Globus pallidus (tissue), 1 donor: ENCODE measurements at places on chromosomes 11 and 22.
A peak's percentile ranks its signal among the peaks of the same experiment; 100 is the strongest.

DNA sequence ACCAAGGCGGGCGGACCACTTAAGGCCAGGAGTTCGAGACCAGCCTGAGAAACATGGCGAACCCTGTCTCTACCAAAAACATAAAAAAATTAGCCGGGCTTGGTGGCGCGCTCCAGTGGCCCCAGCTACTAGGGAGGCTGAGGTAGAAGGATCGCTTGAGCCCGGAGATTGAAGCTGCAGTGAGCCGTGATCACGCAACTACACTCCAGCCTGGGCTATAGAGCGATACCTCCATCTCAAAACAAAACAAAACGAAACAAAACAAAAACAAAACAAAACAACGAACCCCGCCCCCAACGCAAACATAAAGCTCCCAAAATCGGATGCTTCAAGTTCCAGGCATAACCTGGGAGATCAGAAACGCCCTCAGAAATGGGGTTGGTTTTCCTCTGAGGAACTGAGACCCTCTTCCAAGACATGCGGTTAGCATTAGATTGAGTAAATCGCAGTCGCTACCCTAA lies 564 bp downstream of the LRRC51 start:
- no peak for DNase-seq

- DNase-seq: no peak
These were observed 135.6 kb downstream of the SBF2 start for GRCh38 chr11:10158461-10158860.

- DNase-seq: no peak
These were observed 72.2 kb downstream of the PDHX start for GRCh38 chr11:34988294-34989255.

GRCh38 chr11:126917531-126918204 lies 82.9 kb downstream of the KIRREL3 start:
- no peak for DNase-seq

- DNase-seq: peak; percentile 69
These were observed 11.0 kb upstream of the PTPN5 start for GRCh38 chr11:18802381-18803257.

DNA sequence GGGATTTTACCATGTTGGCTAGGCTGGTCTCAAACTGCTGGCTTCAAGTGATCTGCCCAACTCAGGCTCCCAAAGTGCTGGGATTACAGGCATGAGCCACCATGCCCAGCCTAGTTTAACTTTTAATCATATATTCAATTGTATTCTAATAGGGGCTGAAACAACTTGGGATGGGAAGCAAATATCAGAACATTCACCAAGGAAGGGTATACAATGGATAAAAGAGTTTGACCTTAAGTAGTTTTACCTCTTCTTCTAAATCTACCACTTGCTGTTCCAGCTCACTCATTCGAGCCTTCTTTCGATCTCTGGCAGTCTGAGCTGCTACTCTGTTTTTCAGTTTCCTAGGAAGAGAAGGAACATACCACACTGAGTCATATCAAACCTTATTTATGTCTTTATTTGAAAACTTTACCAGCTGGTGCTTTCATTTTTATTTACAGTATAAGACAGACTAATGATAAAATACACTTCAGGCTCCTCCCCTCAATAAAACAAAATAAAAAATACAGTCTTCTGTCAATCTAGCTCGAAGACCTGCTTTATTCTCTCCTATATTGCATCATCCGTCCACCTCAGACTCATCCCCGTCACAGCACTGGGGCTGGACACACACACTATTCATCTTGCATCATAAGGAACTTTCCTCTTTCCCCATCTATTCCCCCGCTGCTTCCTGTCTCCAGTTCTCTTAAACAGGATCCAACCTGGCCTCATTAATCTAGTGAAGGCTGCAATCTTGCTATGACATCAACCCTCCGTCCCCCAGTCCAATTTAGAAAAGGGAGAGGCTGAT lies 1.4 kb downstream of the XBP1 start:
- DNase-seq: no peak

GRCh38 chr11:17572359-17572690 lies 25.3 kb downstream of the OTOG start:
- DNase-seq: no peak

DNA sequence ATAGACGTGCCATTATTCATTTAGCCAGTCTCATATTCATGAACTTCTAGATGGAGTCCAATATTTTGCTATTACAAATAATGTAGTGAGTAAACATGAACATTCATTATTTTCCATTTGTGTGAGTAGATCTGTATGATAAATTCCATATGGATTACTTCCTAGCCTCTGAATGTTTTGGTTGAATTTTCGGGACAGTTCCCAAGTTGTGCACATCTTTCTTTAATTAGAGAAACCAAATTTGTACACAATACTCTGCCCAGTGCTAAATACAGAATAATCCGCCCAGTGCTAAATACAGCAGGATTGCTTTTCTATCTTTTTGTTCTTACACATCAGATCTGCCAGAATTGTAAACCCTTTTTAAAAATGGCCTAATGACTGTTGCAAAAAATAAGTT lies 17.1 kb upstream of the APLP2 start:
- DNase-seq: no peak

- no peak for DNase-seq
These were observed 138.7 kb downstream of the TRIM29 start for GRCh38 chr11:119999220-119999619.

DNA sequence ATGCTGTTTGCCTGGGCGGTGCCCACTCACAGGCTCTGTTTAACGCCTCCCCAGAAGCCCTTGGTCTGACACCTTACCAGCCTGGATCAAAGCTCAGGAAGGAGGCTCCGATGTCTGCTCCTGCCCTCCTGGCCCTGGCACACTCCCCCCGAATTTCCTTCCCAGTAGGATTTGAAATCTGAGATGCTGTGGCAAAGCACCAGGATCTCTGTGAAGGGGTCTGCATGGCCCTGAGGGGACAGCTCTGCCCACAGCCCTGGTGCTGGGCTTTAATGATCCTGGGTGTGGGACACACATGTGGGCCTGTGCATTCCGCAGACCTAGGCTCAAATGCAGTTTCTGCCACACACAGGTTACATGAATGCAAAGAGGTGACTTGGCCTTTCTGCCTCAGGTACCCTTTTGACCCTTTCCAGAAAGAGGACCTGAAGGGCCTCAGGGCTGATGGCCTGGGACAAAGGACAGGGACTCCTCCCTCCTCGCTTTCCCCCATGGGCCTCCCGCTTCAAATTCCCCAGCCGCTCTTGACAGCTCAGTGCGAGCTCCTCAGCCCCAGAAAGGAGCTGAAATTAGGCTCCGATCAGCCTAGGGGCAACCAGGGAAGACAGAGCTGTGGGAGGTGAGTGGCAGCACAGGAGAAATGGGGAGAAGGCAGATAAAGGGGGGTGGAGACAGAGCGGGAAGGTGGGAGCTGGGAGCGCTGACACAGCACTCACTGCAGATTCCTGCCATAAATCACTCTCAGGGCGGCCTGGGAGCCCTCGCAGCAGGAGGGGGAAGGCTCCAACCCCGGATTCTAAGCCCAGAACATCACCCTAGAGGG lies 41.3 kb downstream of the TRIM29 start:
- no peak for DNase-seq

- peak; percentile 69 for DNase-seq
These were observed 469 bp upstream of the OSBP2 start for GRCh38 chr22:30694171-30694639.

- DNase-seq: no peak
These were observed 25.2 kb downstream of the OR51E2 start for GRCh38 chr11:4672470-4672869.

DNA sequence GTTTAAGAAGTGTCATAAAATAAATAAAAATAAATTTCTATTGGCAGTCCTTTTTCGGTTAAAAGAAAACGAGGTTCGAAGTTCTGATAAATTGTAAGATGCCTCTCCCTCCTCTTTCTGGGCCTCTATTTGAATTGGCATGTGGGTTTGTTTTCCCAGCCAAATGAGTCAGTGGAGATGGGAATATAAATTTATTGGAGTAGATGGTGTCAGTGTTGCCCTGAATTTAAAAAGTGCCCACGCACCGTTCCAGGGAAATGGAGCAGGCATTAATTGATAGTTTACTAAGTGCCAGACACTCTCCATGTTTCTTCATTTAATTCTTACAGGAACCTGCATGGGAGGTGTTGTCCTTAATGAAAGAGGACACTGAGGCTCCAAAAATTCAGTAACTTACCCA lies 119.2 kb downstream of the FEZ1 start:
- DNase-seq: no peak

- no peak for DNase-seq
These were observed 69.6 kb downstream of the PPP2R1B start for GRCh38 chr11:111696556-111696955.

- DNase-seq: no peak
These were observed 646.8 kb upstream of the CCDC90B start for GRCh38 chr11:83933008-83933407.

DNA sequence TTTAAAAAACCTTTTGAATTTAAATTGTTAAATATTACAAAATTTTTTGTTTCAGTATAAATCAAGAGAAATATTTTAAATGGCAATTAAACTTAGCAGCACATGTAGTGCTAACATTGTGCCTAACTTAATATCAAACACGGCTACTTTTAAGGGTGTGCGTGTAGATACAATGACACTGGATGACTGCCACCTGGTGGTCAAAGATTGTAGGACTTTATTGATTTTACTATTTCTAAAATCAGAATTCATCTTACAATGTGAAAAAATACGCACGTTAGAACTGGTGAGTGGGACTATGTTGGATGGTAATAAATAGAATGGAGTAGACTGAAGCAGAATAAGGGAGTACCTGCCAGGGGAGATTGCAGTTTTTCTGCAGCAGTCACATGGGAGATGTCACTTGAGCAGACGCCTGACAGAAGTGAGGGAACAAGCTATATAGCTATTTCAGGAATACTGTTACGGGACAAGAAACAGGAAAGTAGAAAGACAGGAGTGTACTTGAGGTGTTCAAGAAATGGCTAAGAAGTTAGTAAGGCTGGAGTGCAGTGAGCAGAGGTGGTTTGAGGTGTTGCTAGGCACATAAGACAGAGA lies 52.9 kb downstream of the UVRAG start:
- no peak for DNase-seq

- no peak for DNase-seq
These were observed 3.0 kb downstream of the FBXO7 start for GRCh38 chr22:32477596-32477995.

- DNase-seq: no peak
These were observed 948.2 kb downstream of the NTM start for GRCh38 chr11:132318421-132319157.

DNA sequence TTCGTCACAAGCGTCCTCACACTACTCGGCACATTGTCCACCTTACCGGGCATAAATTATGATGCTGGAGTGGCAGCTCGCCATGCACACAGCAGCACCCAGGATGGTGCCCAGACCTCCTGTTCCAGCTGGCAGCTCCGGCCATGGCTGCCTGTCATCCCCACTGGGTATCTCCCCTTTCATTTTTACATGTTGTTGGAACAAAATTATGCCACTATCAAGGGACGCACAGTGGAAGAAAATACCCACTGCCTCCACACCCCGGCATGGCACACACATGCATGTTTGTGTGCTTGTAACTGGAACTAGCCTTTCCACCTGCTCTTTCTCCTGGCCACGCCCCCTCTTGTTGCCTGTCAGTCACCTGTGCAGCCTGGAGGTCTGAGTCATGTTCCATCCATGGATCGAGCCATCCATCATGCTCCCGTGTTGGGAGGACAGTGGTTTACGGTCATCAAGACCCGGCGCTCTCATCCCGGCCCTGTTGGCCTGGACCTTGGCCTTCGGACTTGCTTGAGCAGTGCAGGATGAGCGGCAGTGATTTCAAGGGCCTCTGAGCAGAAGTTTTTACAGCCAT lies 1069.6 kb downstream of the BRD1 start:
- DNase-seq: no peak

DNA sequence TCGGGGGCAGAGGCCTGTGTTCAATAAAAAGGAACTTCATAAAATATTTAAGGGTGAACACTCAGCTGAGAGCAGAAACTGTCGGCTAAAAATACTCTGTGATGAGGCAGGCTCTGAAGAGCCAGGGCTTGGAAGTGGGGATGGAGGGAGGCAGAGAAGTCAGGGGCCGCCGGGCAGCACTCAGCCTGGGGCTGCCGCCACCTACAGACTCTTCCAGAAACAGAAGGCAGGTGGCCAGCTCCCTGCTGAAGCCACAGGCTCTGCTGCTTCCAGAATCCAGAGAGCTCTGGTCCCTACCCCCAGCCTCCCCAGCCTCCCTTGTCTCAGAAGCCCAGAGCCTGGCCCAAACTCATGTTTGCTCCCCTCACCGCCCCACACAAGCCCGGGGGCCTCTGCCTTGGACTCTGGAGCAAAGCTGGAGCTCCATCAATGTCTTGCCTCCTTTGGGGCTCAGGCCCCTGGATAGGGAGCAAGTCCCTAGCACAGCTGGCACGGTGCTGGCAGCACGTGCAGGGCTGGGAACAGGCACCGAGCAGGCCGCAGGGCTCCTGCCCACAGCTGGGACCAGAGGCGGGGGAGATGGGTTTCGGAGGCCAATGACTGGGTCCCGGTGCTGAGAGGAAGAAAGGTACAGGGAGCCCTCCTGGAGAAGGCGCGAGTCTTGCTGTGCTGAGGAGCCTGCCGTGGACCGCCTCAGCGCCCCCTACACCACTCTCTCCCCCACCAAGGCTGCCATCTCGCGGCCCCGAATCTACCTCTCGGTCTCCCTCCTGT lies 8.2 kb downstream of the LRFN4 start:
- DNase-seq: no peak

GRCh38 chr22:42947211-42947990 lies 67.5 kb downstream of the PACSIN2 start:
- no peak for DNase-seq

- no peak for DNase-seq
These were observed 7.8 kb upstream of the CD81 start for GRCh38 chr11:2369320-2369719.
